T-helper 9 cell (primary cell): ENCODE measurements at places on chromosomes 11 and 22.

DNA sequence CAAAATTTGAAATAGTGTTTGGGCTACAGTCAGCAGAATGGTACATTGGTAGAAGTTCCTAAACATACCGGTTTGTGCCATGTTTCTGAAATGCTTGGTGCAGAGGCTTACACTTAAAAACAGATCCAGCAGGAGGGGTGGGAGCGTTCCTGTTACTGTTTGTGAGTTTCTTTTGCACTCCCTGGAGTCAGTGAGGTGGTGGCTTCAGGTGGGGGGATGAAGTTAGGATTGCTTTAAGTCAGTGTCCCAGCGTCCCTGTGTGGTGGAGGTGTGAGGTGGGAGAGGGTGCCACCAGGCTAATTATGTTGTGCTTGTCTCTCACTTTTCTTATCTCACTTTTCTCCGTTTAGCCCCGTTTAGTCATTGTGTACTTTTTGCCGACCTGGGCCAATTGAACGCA is 9.7 kb downstream of the TNRC6B start:
- no peak for DNase-seq

- DNase-seq, result no peak
Measured at GRCh38 chr11:47083913-47084312, 92.8 kb downstream of the ARFGAP2 start.

DNA sequence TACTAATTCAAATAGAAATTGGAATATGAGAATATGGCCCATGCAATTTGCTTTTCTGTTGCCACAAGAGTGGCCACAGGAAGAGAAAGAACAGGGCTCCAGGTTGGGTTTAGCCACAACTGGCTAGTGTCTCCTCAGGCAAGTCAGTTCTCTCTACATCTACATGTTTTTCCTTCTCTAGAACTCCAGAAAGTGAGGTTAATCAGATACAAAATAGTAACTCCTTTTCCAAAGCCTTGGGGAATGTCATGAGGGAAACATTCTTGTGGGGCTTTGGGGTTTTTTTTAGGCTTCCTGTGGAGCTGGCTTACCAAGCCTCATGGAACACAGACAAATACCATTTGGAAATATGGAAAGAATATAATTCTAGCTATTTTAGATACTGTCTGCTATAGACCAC is 161.6 kb downstream of the NAV2 start:
- no peak for DNase-seq

DNA sequence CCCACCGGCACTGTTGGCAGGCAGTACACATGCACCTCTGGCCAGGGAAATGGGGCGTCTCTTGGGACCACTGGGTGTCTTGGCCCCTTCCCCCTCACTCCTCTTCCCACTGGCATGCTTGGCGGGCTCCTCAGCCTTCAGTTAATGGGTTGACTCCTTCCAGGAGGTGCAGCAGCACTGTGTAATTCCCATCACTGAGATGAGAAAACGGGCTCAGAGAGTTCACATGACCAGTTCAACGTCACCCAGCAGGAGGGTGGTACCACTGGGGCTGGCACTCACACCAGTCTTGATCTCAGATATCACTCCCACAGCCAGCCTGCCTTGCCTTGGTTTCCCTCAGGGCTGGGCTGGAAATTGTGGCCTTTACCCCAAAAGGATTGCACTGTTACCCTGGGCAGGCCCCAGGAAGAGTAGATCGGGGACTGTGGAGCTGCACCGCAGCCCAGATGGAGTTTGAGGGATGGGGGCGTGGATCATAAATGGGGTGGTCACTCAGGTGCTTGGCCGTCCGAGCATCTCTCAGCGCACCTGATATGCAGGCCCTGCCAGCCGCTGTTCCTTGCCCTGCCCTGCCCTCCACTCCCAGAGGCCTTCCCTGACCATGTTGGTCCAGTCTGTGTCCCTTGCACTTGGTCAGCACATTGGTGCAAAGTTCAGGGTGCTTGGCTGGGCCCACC is 16.9 kb downstream of the CAPN5 start:
- no peak for DNase-seq

DNA sequence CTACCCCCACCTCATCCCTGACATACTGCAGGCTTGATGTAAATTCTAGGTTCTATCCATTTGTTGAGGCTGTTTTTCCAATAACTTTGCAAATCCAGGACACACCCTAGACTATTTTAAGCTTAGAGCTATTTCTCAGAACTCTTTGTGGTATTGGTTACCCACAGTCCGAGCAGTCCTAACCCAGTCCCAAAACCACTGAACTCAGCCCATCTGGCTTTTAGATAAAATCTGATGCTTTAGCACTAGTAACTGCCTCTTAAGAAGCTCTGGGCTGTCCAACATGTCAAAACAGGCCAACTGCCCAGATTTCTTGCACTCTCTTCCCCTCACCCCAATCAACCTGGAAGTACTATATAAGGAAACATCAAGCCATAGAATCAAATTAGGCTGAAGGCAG is 344.4 kb upstream of the CADM1 start:
- no peak for DNase-seq

- DNase-seq, result no peak
Measured at GRCh38 chr22:25153961-25154666, 45.5 kb upstream of the CRYBB3 start.

DNA sequence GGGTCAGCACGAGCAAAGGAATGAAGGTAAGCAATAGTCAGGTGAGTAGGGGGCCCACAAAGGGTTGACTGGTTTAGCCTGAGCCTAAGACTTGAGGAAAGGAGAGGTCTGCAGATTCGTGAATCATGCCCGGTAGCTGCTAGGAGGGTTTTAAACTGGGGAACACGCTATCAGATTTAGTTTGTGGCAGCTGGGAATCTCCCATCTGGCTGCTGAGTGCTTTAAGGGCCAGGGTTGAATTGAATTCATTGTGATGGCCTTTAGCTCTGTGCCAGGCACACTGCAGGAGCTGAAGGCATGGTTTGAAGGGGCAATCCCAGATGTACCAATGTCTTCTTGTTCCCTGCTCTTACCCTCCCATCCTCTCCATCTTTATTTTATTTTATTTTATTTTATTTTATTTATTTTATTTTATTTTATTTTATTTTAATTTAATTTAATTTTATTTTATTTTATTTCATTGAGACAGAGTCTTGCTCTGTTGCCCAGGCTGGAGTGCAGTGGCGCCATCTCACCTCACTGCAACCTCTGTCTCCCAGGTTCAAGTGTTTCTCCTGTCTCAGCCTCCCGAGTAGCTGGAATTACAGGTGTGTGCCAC is 1.9 kb upstream of the NECTIN1 start:
- no peak for DNase-seq

DNA sequence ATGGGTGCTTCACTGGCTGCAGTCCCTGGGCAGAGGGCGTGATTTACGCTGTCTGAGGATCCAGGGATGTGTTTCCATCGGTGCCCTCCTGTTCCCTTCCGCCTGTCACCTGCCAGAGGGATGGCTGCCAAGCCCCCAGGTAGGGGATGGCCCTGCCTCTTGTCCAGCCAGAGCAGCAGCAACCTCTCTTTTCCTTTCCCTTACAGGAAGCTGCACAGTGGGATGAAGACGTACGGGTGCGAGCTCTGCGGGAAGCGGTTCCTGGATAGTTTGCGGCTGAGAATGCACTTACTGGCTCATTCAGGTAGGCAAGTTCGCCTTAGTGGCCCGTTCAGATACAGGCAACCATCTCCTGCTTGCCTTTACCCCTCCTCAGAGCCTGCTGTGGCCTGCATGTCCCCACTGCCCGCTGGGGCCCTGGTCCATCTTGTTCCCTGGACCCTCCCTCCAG is 96.6 kb downstream of the ZBTB16 start:
- no peak for DNase-seq

DNA sequence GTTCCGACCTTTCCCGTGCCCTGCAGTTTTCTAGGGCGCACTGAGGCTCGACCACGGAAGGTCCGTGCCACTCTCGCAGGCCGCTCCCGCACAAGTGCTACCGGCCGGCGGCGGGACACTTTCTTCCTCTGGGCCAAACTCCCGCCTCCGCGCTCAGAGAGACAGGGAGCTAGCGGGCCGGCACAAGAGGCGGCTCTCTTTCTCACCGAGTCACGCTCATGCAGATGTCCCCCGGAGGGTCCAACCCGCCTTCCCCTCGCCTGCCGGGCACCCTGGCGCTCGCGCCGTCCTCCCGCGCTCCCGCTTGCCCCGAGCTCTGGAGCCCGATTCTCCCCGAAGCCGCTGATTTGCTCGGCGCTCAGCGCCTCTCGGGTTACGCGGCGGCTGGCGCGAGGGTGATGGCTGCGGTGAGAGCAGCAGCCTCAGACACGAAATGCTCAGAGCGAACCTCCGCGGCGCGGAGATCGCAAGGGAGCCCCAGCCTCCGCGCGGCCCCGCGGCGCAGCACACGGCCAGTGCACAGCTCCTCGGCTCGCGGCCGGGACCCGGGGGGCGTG is 1.0 kb downstream of the LMO1 start:
- no peak for DNase-seq

GRCh38 chr11:96964661-96965060 is 574.8 kb downstream of the JRKL start:
- no peak for DNase-seq

DNA sequence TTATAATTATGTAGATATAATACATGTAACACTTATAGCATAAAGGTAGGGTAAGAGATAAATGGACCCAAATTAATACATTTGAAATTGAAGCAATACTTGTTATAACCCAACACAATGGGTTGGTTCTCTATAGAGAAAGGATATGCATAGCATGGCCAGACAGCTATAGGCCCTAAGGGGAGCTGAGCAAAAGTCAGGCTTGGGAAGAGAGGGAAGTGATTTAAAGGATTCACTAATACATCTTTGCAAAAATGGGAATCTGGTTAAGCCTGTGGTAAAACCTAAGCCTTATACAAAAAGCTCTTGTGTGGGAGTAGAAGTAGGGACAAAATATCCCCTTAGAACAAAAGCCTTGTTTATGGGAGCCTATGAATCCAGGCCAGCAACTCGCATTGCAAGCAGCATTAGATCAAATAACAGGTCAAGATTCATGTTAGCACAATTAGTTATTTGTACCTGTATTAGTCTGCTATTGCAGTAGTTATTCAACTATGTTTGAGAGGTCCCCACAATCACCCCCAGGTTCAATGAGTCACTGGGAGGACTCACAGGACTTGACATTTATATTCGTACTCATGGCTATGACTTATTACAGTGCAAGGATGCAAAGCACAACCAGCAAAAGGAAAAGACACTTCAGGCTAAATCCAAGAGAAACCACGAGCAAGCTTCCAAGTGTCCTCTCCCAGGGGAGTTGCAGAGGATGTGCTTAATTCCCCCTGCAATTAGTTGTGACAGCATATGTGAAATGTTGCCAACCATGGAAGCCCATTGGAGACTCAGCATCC is 144.7 kb upstream of the LMO1 start:
- no peak for DNase-seq

DNA sequence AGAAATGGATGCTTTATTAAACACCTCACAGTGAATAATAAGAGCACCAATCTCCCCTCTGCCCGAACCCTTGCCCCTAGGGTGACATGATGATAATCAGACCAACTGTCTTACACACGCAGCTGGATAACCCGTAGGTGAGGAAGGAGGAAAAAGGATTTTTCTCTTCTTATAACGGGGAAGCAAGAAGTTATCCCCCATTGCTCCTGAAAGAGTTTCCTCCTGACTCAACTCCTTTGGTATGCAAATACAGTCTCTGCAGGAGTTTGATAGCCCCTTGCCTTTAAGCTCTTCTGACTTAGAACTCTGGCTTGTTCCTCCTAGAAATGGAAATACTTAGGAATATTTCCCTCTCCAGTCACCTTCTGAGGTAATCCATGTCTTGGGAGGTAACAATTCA is 455.8 kb downstream of the TMEM135 start:
- no peak for DNase-seq

GRCh38 chr11:108286370-108286769 is 63.5 kb downstream of the ATM start:
- DNase-seq, result no peak

DNA sequence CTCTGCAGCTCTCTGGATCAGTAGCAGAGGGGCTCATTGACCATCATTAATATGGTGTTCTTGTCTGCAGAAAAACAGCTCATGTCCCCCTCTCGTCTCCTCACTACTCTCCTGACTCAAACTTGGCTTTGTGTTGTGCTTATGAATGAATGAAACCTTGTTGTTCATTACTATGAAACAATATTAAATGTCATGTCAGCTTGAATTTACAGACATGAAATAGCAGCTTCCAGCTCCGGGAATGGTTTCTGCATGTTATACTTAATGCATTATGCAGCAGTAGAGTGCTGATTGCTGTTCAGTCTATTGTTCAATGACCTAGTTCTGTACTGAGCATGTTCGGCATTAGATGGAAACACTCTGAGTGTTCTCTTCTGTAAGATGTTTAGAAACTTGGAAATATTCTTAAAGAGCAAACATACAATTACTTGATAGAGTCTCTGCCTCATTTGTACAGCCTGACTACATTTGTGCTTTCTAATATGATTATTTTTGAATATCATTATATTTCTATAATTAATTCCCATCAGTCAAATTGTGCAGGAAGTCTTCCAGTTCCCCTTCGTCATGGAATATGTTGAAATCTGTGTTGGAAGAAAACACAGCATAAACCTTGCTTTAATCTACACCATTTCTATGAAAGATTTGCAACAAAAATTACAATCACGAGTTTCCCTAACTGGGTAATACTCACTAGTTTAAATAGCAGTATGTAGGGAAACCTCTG is 340.4 kb downstream of the SOX6 start:
- DNase-seq, result no peak

- DNase-seq, result no peak
Measured at GRCh38 chr22:35708917-35709316, 8.8 kb upstream of the APOL5 start.

- DNase-seq, result no peak
Measured at GRCh38 chr11:19738124-19738523, 25.5 kb downstream of the NAV2 start.

GRCh38 chr11:117281159-117281558 is 10.0 kb upstream of the BACE1-AS start:
- no peak for DNase-seq
